Stimulated activated CD8-positive, alpha-beta memory T cell treated with anti-CD3 and anti-CD28 coated beads, Interleukin-4, amount 100 ng/mL, for 4 hours (primary cell): ENCODE measurements at places on chromosomes 4 and X.

- no peak for DNase-seq
These were observed 16.1 kb upstream of the KLHL2 start for GRCh38 chr4:165191348-165191656.

DNA sequence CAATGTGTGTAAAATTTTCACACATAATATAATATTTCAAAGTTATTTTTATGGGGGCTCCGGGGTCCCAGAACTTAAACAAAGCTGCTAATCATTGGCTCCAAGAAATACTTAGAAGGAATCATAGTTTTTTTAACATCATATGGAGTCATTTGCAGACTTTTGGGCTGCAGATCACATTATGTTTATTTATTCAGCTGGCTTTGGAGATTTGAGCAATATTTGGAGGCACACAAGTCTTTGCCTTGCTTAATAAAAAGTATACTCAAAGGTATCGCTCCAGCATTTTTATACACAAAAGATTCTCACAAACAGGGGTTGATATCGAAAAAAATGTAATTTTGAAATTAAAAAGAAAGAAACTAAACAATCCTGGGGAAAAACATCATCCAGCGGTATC lies 382.5 kb upstream of the TENM3 start:
- no peak for DNase-seq

GRCh38 chr4:184803874-184804273 lies 21.9 kb downstream of the ACSL1 start:
- DNase-seq = no peak

- DNase-seq = no peak
These were observed 196.0 kb upstream of the RBPJ start for GRCh38 chr4:26124753-26125321.

DNA sequence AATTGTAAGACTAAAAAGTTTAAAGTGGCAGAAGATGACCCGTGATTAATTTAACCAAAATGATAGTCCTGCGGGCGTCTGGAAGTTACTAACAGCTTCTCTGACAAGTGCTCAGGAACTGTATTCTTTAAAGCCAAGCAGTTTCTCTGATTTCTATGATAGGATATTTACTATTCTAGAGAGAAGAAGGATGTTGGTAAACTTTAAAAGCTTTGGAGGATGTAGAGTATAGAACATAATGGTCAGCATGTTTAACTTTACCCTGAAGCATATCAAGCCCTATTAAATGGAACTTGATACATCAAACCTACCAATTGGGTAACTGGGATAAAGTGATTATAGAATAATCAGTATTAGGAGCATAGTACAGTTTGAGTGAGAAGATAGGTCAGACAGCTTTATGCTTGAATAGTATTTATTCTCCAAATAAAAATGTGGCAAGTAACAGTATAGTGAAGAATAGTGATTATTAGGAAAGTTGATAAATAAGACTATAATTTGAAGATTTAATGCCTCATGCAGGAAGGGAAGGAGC lies 1.8 kb downstream of the STIM2 start:
- DNase-seq = no peak

- no peak for DNase-seq
These were observed 389.1 kb upstream of the PCDH7 start for GRCh38 chr4:30330894-30331652.

GRCh38 chr4:4930677-4931076 lies 71.2 kb downstream of the MSX1 start:
- no peak for DNase-seq

DNA sequence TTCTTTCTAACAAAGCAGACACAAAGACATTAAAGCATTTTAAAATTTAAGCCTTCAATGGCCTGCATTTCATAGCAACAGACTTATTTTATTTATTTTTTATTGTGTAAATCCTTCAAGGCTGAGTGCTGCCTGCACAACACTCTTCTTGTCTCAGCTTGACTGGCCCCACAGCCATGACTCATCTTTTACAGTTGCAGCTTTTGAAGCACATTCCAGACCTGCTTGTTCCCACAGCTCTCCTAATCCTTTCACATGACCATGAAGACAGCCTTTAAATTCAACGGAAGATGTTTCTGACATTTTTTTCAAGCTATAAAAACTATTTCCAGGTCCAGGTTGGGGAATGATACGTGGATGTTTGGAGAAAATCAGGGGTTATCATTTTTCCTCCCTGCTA lies 276.9 kb upstream of the TACR3 start:
- DNase-seq = no peak

DNA sequence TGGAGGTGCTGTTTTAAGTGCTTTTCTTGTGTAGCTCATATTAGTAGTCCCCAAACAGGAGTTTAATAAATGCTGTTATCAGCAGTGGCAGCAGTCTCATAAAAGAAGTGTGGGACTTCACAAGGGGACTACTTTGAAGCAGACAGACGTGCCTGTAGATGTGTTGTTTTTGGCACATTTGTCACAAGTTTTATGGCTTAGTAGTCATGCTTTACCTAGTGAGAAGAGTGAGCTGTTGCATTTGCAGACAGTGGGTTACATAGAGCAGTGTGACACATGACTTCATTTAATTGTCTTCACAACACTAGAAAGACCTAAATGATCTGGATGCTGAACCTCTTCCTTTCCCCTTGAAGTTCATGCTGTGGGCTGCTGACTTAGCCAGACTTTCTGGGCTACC lies 149.5 kb upstream of the MBNL3 start:
- no peak for DNase-seq

DNA sequence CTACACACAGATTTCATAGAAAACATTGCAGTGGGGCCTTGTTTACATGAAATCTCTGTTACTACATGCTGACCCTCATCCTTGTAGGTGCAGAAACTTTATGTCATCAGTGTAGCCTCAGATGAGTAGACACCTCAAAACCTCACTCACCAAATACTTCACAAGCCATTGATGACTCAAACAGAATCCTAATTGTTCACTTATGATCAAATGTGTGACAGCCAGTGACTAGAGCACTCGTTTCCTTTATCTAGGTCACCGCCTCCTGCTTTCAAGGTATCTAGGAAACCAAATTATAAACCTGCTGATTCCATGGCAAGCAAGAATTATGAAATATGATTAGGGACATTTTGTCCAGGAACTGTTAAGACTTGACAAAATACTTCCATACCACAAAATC lies 255.8 kb upstream of the GPRIN3 start:
- no peak for DNase-seq

GRCh38 chrX:116226665-116227484 lies 56.3 kb downstream of the AGTR2 start:
- DNase-seq = no peak

DNA sequence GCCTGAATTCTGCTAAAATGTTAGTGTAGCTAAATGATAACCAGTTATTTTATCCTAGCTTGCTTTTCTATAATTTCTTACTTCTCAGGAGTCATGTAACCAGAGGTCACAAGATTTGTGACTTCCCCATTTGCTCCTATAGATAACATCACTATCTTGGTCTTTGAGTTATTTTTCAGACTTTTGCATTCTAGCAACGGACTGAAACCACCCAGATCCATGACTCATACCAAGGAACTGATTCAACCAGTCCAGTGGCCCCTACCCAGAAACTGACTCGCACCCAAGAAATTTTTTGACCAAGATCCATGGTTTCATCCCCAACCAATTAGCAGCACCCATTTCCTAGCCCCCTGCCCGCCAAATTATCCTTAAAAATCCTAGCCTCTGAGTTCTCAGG lies 50.0 kb downstream of the IQCM start:
- DNase-seq = no peak

DNA sequence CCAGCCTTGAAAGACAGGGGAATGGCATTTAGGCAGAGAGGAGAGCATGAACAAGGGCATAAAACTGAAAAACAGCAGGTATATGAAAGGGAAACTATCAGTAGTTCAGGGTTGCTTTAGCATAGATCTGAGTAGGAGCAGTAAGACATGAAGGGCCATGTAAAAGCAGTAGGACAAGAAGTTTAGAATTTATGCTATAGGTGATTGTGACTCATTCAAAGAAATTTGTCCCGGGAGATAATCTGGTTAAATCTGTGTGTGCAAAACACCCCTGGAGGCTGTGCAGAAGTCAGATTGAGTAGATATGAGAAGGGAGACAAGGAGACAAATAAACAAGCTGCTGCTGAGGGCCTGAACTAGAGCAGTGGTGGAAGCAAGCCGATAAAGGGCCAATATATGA lies 109.1 kb upstream of the BMP3 start:
- DNase-seq = no peak

- no peak for DNase-seq
These were observed 230.5 kb upstream of the PRKX start for GRCh38 chrX:3943965-3944364.

DNA sequence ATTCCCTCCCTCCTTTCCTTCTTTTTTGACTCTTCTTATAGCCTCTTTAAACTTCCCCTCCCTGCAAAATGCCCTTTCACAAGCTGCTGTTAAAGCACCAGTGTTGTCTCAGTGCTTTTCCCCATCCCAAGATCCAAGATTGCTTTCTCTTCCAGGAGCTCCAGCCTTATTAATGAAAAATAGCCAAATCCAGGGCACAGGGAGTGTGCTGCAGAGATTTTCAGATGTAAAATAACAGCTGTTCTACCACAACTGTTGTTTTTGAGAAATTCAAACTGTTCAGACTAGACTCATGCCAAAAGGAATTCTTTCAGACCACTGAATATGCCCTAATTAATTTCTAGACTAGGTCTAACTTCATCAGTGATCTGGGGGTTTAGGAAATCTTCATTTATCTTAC lies 47.0 kb upstream of the GPC3 start:
- no peak for DNase-seq

DNA sequence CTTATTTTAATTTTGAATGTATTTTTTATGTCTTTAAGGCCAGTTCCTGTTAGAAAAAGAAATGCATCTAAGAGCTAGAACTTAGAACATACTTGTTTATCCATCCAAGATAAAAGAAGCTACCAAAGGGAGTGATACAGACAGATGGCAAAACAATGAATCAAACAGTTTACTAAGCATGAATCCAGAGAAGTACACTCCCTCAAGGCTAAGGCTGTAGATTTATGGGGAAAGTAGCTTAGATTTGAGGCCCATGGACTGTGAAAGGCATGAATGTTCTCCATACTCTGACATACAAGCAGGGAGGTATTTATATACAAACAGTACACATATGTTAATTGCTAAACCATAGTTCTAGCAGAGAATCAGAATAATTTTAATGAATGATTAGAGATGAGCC lies 255.3 kb upstream of the NRK start:
- no peak for DNase-seq

DNA sequence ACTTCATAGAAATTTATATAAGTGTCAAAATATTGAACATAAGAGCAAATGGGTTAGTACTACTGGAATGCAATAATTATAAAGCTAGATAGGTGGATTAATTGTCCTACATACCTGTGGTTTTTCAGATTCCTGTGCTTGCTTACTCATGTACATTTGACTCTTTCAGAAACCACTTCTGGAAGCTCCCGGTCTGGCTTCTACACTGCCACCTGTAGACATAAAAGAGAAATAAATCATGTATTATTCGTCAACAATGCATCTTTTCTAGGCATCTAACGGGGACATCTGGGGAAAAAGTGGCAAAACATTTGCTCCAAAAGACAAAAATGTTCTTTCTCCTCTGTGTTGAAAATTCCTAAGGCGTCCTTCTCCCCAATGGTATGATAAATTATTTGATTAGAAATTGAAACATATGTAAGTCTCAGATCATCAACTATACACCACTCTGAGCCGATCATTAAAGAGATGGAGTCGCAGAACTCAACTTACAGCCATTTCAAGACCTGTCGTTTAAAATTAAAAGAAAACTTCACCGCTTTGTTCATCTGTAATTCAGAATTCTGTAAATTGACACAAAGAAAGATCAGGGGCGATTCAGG lies 648.7 kb upstream of the DIPK2B start:
- no peak for DNase-seq
